ENCODE measurements at places on chromosomes 3 and 15. TPM values are rescaled to one million over a fixed set of nuclear protein-coding genes. Genes with fewer than 3 reads are reported as not detected.

DNA sequence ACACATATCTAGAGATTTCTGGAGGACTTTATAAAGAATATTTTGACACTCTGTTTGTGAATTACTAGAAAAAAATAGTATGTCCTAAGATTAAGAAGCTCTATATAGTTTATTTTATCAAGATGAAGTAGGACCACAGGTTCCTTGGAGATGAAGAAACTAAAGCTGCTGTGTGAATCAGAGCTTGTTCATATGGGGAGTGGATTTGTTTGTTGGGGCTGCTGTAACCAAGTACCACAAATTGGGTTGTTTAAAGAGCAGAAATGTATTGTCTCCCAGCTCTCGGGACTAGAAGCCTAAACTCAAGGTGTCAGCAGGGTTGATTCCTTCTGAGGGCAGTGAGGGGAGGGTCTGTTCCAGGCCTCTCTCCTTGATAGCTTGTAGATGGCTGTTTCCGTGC lies 270.6 kb upstream of the UMPS start:
- no peak for DNase-seq

The TXNRD3 gene
- total RNA-seq, result 5.4 TPM

The ARHGEF26 gene
- total RNA-seq, result 2.2 TPM

DNA sequence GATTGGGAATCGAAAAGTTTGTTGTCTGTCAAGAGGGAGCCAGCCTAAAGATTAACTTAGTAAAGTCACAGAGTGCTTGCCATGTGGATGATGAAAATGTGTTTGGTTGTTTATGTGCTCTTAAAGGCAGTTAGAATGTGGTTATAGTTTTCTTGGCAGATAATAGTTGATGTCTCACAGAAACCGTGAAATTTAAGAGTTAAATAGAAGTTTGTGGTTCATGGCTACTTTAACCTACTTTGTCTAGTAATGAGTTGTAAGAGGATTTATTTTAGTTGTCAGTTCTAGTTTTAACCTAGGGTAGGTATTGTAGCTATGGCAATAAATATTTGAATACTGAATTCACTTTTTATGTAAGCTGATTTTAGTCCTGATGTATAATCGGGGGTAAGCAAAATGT lies 36.4 kb upstream of the EIF3J start:
- no peak for DNase-seq

The CTXND1 gene
- 1.8 TPM for total RNA-seq

DNA sequence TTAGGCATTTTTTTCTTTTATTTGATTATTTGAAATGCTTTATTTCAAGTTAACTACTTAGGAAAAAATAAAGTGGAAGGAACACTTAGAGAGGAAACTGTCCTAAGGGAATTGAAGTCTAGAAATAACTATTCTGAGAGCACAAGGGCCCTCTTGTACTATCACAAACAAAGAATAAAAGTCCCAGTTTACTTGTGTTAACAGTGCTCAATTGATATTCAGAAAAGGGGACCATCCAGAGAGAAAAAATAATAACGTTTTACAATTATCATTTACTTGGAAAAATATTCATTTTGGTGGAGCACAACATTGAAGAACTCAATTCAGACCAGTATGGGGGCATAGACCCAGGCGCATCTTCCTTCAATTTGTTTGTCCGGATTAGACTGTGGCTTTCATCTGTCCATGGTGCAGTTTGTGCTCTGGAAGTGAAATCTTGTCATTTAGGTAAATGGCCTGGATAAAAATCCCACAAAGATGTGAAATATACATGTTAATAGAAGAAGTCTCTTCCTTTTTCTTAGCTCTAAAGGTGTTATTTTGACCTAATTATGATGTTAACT lies 54.5 kb upstream of the SAMMSON start:
- no peak for DNase-seq

The SUSD5 gene
- 1.4 TPM for total RNA-seq

The CRYBG3 gene
- total RNA-seq, result 17.6 TPM

The SERPINI1 gene
- 5.9 TPM for total RNA-seq

DNA sequence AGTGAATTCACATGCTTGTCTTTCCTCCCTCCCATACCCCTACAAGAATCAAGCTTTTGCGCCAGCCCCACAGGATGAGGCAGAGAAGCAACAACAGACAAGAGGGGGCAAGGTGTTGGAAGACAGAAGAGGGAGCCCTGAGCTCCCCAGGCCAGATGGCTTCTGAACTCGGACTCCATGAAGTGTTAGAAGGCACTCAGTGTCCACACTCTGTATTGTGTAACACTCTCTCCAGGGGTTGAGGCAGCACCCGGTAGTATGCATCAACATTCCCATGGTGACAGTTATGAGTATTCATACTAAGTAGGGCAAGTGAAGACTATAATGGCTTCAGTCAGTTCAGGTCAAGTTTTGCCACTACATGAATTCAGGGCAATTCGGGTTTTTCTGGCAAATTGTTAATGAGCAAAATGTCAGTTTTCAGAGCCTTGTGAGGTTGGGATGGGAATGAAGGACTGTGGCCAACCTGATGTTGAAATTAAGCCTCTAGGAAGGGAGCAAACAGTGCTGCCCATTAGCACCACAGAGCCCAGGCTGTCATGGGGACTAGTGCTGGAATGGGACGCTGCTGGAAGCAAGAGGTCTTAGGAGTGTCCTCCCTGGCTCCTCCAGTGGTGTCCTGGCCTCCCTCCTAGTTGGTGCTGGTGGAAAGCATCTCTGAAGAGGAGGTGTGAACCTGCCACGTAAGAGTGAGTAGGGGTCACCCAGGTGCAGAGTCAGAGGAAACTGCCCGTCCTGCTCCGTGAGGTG lies 79.4 kb downstream of the KLF15 start:
- DNase-seq, result no peak

- DNase-seq, result no peak
These were observed 12.2 kb upstream of the C3orf52 start for GRCh38 chr3:112074006-112074405.

- no peak for DNase-seq
These were observed 58.1 kb upstream of the SLC6A6 start for GRCh38 chr3:14344351-14344750.

- DNase-seq, result no peak
These were observed 161.6 kb upstream of the PDZRN3 start for GRCh38 chr3:73786321-73786807.

The SLC28A2 gene
- not detected for total RNA-seq

- no peak for DNase-seq
These were observed 6.7 kb upstream of the ZBED2 start for GRCh38 chr3:111601810-111602209.

DNA sequence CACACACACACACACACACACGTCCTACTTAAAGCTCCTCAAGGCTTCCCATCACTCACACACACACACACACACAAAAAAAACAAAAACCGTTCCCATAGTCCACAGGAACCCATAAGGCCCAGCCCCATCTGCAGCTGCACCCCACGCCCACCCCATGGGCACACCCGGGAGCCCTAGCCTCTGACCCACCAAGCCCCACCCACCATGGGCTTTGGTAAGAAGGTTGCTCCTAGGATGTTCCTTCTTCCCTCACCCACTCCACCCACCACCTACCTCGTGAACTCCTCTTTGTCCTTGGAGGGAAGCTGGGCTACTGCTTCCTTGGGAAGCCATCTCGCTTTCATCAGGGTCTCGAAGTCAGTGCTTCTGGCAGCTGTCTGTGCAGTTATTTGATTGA lies 115.1 kb downstream of the TPRA1 start:
- no peak for DNase-seq

GRCh38 chr3:155970398-155970797 lies 99.9 kb downstream of the GMPS start:
- DNase-seq, result no peak

- no peak for DNase-seq
These were observed 406.9 kb upstream of the ADAMTS9 start for GRCh38 chr3:65094723-65095122.

The SCAMP5 gene
- 6.8 TPM for total RNA-seq

The PIGZ gene
- total RNA-seq, result 6.7 TPM

- DNase-seq, result no peak
These were observed 59.7 kb downstream of the ADAMTS7 start for GRCh38 chr15:78751602-78751979.

- DNase-seq, result no peak
These were observed 584.4 kb downstream of the PDCD6IP start for GRCh38 chr3:34382859-34383258.

DNA sequence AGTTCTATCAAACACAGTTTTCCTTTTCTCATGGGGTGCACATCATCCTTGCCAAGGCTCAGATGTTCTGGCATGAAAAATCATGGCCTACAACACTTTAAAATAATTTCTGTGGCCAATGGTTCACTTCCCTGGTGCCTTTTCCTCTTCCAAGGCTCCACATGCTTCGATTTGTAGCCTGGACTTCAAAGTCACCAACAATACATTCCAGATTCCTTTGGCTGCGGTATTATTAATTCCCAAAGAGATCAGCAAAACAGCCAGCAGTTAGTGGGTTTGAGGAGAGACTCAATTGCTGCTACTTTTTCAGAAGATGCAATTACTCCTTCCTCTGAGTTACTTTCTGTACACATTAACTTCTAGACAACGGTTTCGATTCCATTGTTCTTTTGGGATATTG lies 80.3 kb upstream of the CCDC80 start:
- no peak for DNase-seq

GRCh38 chr3:143287403-143287802 lies 167.8 kb downstream of the CHST2 start:
- DNase-seq, result no peak

The APOD gene
- total RNA-seq, result 91.9 TPM

DNA sequence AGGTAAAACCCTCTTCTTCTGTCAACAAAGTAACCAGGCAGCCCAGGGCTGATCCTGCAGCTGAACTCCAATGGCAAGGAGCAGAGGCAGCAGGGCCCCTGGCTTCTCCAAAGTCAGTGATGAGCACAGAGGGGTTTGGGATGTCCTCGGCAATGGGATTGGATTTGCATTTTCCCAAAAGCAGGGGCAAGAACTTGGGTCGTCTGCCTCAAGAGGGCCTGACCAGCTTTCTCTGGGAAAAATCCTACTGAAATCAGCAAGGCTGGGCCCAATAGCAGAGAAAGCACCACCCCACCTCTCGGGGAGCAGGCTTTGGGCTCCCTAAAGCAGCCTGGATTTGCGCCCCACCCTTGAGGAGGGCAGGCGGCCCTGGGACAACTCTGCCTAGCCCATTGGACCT lies 210.0 kb upstream of the IGF1R start:
- DNase-seq, result no peak

- DNase-seq, result no peak
These were observed 39.2 kb upstream of the SEMA4B start for GRCh38 chr15:90161950-90162361.

DNA sequence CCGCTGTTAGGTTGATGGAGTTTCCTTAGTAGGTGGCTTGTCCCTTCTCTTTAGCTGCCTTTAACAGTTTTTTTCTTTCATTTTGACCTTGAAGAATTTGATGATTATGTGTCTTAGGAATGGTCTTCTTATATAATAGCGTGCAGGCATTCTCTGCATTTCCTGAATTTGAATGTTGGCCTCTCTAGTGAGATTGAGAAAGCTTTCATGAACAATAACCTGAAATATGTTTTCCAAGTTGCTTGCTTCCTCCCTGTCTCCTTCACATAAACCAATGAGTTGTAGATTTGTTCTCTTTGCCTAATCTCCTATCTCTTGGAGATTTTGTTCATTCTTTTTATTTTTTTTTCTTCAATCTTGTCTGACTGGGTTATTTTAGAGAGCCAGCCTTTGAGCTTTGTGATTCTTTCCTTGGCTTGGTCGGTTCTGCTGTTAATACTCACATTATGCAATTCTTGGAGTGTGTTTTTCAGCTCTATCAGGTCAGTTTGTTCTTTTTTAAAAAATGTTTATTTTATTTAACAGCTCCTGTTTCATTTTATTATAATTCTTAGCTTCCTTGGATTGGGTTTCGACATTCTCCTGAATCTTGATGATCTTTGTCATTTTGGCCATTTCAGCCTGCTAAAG lies 627.9 kb downstream of the SI start:
- DNase-seq, result no peak

The TMIE gene
- 0.42 TPM for total RNA-seq
